ENCODE measurements at places on chromosomes 12 and 14.

DNA sequence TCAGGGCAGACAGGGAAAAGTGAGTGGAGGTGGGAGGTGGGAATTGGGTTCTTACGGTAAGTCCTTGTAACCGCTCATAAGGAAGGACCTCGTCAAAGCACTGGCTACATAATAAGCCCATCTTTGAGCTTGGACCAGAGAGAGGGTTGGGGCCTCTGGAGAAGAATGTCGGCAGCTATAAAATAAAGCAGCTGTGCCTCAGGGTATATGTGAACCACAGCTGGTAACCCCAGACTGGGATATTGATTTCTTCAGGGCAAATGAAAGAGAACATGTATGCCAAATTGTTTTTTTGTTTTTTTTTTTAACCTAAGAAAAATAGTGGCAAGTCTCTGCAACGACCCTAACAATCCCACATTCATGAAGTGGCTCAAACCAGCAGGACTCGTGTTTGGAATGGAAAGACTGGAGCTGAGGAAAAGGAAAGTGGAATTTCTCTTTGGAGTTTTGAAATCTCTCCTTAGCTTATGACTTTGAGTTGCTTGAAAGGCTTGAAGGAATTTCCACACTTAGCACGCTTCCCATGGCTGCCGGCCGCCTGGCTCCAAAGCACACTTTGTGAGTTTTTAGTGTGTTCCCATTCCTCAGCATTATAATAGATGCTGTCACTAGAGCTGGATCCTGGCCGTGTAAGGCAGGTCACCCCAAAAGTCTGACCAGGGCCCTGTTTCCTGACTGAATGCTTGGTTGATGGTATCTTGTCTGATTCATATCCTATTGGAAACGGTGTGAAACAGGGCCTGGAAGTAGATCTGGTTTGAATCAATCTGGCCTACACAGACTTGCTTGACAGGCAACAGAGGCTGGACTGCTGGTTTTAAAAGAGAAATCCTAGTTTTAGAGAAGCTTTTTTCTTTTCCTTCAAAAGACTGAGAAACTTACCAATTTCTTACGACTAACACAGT, 244.7 kb downstream of the MSRB3 start:
- DNase-seq = no peak

GRCh38 chr12:6632026-6632983, 3.5 kb downstream of the LPAR5 start:
- no peak for DNase-seq

DNA sequence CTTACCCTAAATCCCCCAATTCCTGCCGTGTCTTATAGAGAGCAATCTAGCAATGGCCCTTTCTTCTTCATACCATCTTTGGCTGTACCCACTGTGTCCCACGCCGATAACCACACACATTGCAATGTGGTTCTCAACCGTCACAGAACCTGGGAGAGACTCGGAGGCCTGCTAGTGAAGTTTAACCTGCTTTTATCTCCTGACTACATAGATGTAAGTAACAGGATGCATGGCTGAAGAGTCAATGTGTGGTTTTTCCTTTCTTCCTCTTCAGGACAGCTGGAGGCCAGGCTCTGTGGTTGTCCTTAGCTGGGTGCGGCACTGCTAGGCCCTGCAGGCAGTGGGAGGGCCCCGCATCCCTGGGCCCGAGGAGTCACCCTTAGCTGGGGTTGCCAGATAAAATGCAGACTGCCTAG, 51.3 kb downstream of the ZNF664 start:
- DNase-seq = peak; percentile 18

GRCh38 chr12:85606455-85606854, 229.8 kb downstream of the RASSF9 start:
- no peak for DNase-seq

- no peak for DNase-seq
Observed at GRCh38 chr12:132152411-132152821, 8.2 kb downstream of the NOC4L start.

- DNase-seq = no peak
Observed at GRCh38 chr12:44446181-44446580, 429.9 kb downstream of the NELL2 start.

DNA sequence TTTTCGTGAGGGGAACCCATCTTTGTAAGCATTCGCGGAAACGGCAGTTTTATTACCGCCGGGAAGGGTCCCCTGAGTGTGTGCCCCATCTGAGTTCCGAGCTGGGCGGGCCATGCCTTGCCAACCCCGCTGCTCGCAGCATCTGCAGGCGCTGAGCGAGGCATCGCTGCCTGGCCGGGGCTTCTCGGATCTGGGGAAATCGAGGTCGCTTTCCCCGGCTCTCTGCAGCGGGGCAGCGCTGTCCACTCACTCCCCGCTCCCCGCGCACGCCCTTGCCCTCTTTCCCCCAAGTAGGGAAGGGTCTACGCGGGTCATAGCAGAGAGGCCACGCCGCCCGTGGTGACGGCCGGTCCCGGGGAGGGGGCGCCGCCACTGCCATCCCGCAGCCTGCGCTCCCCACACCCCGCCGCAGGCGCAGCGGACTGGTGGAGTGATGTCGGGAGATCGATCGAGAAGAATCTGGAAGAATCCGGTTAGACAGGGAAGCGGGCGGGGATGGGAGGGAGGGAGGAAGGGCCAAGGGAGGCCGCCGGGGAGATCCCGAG, 507 bp upstream of the FKBP4 start:
- no peak for DNase-seq

- DNase-seq = no peak
Observed at GRCh38 chr12:24815114-24815423, 133.8 kb downstream of the BCAT1 start.

GRCh38 chr14:73833530-73834260, 17.9 kb upstream of the PTGR2 start:
- no peak for DNase-seq

- DNase-seq = no peak
Observed at GRCh38 chr12:64608901-64609535, 1.3 kb upstream of the RASSF3 start.

DNA sequence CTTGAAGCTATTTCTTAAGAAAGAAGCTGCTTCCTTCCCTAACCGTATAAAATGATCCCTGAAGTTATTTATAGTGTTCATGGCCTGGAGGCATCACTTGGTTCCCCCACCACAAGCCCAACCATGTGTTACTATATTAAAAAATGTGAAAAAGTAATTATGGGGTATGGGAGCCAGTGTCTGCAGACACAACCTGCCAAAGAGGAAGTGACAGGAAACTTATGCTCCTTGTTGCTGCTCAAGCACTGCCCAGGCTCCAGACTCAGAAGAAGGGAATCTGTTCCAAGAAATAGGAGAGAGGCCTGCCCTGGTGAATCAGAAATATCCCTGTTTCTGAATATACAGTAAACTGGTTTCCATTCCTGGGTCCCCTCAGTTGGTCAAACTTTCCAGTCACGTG, 217.2 kb upstream of the BMP4 start:
- no peak for DNase-seq

DNA sequence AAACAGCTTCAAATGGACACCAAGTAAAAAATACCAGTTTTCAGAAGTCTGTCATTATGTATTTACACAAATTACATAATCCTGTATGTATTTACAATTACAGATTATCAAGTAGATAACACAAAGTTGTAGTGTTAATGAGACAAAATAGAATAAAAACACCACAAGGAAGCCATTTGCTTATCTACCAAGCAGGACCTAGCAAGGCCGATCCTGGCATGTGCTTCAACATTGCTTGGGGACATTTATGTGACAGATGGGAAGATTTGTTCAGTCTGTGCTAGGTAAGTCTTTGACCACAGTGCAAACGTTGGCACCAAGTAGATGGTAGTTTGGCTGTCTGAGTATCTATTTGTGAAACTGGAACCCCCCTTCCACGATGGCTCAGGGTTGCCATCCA, 35.8 kb downstream of the BCAT1 start:
- DNase-seq = no peak

GRCh38 chr12:48995086-48995879, 3.9 kb downstream of the DDN start:
- peak; percentile 56 for DNase-seq

GRCh38 chr12:59643550-59643949, 47.7 kb downstream of the SLC16A7 start:
- no peak for DNase-seq

DNA sequence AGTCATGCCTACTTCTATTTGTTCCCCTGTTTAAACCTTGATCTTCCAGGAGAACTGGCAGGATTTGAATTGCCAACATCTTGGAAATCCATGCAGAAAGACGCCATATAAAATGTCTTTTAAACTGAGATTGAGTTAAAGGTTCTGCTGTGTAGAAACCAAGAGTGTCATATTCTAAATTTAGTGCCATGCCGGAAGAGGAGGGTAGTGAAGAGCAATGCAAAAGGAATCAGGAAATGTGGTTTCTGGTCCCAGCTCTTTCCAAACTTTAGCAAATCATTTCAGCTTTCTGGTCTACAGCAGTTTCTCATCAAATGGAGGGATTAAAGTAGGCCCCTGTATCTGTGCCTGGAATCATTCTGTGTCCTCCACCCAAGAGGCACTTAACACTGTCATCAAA, 85.7 kb downstream of the BTG1 start:
- DNase-seq = no peak

GRCh38 chr14:74459289-74459946, 33.4 kb upstream of the SYNDIG1L start:
- no peak for DNase-seq

- DNase-seq = no peak
Observed at GRCh38 chr12:132404951-132405741, 75.8 kb upstream of the GALNT9 start.

GRCh38 chr14:74763803-74764531, 851 bp downstream of the YLPM1 start:
- DNase-seq = no peak

DNA sequence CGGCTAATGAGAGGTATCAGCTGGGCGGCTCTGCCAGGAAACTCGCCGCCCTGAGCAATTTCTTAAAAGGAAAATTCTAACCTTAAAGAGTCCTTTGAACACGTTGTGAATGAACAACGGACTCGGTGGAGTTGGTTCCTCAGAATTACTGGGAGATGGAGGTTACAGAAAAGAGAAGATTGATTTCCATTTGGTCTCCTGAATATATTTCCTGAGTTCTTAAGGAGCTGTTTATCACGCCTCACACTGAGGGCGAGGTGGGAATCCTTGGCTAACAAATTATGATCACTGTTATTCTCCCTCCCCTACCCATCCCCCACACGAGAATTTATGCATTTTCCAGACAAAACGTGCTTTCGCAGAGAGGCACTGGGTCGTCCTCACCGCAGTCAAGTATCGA, 194.5 kb upstream of the C14orf180 start:
- no peak for DNase-seq

DNA sequence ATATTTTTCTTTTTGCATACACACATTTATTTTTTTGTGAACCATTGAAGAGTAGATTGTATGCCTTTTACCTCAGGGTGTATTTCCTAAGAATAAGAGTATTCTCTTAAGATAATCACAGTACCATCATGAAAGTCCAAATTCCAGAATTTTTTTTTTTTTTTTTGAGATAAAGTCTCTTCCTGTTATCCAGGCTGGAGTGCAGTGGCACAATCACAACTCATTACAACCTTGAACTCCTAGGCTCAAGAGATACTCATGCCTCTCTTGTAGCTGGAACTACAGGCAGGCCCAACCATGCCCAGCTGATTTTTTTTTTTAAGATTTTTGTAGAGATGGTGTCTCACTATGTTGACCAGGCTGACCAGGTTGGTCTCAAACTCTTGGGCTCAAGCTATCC, 10.9 kb downstream of the FRS2 start:
- no peak for DNase-seq

DNA sequence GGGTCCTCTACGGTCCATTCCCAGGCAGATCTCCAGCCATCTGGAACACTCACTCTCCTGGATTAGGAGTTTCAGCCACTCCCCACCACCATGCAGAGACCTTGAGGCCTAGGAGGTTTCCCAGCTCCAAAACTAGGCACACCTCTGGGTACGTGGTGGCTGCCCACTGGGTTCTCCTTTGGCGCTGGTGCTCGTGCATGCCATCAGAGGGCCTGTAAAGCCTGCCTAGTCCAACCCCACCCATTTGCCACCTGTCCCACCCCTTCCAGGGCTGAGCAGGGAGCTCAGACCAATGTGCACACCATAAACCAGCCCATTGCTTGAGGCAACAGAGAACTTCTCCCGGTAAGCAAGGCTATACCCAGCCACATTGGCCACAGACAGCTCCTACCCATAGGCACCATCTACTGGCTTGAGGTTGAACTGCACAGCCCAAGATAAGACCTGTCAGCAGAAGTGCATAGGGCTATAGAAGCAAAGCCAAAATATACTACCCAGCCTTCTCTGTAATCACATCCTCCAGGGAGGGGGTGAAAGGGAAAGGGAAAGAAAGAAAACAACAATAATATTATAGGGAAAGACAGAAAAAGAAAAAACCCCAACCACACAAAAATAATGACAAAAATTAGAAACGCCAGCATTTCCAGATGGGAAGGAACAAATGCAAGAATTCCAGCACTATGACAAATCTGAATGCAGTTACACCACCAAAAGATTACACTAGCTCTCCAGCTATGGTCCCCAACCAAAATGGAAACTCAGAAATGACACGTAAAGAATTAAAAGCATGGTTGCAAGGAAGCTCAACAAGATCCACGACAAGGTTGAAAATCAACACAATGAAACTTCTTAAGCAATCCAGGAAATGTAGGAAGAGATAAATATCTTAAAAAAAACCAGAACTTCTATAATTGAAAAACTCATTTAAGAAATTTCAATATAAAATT, 111.9 kb upstream of the CCDC175 start:
- no peak for DNase-seq

GRCh38 chr12:123105211-123105826, 45.6 kb downstream of the PITPNM2 start:
- no peak for DNase-seq

DNA sequence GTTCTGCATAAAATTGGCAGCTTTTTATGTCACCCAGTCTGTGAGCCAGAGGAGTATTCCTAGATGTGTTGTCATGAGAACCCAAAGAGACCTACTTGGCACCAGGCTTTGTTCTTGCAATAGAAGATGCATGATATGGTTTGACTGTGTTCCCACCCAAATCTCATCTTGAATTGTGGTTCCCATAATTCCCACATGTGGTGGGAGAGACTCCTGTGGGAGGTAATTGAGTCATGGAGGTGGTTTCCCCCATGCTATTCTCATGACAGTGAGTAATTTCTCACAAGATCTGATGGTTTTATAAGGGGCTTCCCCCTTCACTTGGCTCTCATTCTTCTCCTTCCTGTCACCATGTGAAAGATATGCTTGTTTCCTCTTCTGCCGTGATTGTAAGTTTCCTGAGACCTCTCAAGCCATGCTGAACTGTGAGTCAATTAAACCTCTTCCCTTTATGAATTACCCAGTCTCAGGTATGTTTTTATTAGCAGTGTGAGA, 572.0 kb upstream of the ATP2B1 start:
- no peak for DNase-seq

GRCh38 chr12:26822026-26822425, 11.0 kb downstream of the ITPR2 start:
- DNase-seq = no peak

- no peak for DNase-seq
Observed at GRCh38 chr12:55823419-55823818, 5.6 kb downstream of the ORMDL2 start.

- DNase-seq = no peak
Observed at GRCh38 chr12:54549774-54550451, 512 bp downstream of the PDE1B start.

- no peak for DNase-seq
Observed at GRCh38 chr14:60512126-60512525, 3.2 kb downstream of the SIX6 start.

- no peak for DNase-seq
Observed at GRCh38 chr14:28097585-28097984, 669.0 kb upstream of the FOXG1 start.
